ENCODE measurements at places on chromosomes 4 and X.

- no peak for DNase-seq
These were observed 178.5 kb downstream of the COL25A1 start for GRCh38 chr4:109123951-109124350.

DNA sequence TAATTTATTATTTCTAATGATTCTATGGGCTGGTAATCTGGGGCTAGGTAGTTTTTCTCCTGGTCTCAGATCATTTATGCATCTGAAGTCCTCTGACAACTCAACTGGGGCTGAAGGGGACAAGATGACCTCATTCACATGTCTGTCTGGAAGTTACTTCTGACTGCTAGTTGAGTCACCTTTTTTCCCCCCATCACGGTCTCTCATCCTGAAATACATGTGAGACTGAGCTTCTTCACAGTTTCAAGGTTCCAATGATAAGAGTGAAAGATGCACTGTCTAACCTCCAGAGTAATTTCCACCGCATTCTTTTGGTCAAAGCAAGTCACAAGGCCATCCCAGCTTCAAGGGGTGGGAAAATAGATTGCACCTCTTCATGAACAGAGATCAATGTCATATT lies 356.7 kb upstream of the RPS6KA3 start:
- DNase-seq: no peak

GRCh38 chrX:50469206-50469605 lies 1.4 kb downstream of the DGKK start:
- DNase-seq: no peak

- DNase-seq: no peak
These were observed 13.8 kb downstream of the AP1AR start for GRCh38 chr4:112245383-112245782.

GRCh38 chr4:15162046-15162445 lies 159.8 kb downstream of the CPEB2 start:
- no peak for DNase-seq

GRCh38 chr4:124904723-124905388 lies 192.3 kb upstream of the ANKRD50 start:
- no peak for DNase-seq

DNA sequence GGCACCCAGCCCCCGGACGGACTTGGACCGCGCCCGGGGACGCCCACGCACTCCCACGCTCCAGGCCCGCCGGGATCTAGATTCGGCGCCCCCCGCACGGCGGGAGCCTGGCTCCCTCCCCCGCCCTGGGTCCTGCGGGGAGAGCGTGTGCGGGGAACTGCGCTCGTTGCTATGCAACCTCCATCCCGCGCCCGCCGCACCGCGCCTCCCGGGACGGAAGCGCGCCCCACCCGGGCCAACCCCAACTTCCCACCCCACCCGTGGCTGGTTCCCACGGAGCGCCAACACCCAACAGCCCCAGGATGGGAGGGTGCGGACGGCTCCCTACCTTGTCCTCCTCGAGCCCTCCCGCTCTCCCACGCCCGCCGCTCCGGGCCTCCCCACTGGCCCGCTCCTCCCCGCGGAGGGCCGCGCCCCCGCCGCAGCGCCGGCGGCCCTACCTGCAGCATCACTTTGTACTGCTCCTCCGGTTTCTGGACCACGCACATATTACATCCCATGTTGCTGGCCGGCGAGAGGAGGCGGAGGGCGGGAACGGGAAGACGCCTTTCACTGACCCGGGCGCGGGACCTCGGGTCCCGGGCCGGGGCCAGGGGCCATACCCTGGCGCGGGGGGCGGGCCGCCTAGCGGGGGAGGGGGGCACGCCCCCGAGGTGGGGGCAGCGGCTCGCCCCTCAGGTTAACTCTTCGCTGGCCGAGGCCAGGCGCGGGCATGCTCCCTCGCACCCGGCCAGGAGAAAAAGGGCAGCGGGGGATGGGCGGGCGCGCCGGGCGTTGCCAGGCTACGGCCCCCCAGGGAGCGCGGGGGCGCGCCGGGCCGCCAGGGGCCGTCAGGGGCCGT lies at the start of gene PDZD4:
TSS of gene PDZD4 (minus strand) at position 746 of the 841 bp plus-strand sequence. CDS start at position 500, 246 bp downstream.
- DNase-seq: no peak

- no peak for DNase-seq
These were observed 164.4 kb downstream of the FBXO8 start for GRCh38 chr4:174119051-174119450.

DNA sequence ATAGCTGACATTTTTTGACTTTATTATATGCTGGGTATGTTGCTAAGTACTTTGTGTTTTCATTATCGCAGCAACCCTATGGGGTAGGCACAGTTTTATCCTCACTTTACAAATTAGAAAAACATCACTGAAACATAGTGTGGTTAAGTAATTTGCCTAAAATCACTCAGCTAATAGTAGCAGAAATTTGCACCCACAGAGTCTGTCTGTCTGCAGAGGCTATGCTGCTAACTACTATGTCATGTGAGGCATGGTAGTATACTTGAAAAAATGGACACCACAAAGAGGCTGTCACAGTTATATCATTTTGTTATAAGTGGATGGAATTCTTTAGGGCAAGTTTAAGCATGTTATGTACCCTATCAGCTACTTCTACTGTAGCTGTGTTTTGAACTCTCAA lies 69.0 kb downstream of the STAG2 start:
- no peak for DNase-seq

DNA sequence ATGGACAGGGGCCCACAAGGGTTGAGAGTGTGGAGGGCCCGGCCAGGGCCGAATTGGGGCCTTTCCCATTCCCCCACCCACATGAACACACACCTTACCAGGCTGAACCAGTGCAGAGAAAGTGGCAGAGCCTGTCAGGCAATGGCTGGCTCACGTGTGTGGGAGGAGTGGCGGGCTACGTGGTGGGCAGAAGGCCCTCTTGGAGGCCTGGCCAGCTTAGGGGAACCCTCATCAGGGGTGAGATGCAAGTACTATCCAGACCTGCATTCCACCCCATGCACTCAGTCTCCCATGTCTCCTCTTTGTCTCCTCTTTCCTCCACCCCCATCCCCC lies 965 bp downstream of the TCEAL4 start:
- DNase-seq: peak; percentile 55

- DNase-seq: no peak
These were observed 84.1 kb upstream of the GK2 start for GRCh38 chr4:79492148-79492547.

DNA sequence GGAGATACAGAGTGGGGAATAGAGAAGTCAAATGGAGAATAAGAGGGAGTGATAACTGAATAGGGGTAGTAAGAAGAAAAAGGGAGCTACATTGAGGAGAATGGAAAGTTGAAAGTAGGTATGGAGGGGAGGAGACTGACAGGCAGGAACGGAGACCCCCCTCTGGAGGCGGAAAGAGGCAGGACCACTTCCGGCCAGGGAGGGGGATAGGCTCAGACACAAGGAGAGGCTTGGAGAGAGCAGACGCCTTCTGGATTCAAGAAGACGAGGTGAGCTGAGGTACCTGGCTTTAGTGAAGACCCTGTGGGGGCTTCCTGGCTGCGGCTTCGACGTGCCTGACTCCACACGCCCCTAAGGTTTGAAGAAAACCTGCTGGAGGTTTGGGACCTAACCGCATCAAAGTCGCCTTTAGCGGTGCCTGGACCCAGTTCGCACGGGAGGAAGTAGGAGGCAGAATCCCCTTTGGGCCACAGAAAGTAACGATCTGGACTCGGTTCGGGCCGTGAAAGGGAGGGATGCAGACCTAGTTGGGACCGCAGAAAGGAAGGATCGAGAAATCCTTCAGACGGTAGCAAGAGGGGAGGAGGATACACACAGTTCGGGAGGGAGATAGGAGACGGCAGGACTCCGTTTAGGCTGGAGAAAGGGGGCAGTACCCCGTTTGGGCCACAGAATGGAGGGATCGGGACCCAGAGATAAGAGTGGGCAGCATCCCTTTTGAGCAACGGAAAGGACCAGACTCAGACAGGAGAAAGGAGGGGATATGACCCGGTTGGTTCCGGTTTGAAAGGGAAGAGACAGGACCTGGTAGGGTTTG lies at the start of gene TRO:
TSS of gene TRO (plus strand) at position 215 of the 817 bp plus-strand sequence. CDS start 1,423 bp downstream, outside the sequence.
- no peak for DNase-seq

DNA sequence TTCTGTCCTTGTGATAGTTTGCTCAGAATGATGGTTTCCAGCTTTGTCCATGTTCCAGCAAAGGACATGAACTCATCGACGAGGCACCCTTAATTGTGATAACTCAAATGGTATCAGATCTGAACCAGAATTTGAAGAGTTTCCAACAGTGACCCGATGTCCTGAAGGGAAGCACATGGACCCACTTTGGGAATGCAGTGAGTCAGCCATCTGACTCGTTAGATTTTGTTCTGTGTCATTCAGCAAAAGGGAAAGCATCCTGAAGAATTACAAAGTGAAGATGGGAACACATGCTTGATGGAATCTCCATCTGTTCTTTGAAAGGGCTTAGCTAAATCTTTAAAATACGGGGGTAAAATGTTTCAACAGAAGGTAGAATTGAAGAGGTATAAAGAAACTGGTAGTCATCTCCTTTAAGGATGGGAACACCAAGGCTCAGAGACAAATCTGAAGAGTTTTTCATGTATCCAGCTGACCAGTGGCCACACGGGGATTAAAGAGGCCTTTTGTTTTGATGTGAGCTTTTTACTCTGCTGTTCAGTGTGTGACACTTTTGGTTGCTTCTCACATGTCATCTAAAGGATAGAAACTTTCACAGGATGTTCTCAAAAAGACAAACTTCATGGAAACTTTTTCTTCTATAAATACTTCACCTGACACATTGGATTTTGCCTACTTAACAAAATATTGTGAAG lies 393.8 kb downstream of the INPP4B start:
- DNase-seq: no peak

DNA sequence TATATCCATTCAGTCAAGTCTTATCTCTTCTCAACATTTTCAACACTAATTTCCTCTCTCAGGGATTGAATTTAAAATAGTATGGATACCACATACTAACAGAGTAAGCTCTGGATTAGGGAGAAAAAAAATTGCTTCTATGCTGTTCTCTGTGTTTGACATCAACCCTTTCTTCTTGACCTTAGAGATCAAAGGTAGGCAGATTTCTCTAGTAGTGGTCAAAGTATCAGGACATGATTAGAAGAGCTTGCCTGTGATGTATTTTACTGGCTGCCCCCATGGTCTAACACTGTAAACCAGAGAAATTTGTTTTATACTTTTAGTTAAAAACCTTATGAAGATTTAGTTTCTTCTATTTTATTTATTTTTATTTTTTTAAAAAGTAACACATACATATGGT lies 8.3 kb downstream of the ADH6 start:
- no peak for DNase-seq

DNA sequence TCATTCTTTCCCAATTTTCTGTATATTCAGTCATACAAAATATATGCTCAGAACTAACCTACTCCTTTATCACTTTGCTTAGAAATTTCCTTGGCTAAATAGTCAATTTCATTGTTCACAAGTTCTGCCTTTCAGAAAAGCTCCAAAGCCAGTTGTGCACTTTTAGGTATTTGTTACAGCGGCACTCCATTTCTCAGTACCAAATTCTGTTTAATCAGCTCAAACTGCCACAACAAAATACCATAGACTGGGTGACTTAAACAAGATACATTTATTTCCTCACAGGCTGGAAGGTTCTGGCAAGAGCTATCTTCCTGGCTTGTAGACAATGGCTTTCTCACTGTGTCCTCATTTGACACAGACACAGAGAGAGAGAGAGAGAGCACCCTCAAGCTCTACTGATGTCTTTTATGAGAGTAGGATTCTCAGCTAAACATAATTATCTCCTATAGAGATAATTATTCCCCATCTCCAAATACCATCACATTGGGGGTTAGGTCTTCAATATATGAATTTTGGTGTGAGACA lies 188.8 kb upstream of the FSTL5 start:
- DNase-seq: no peak

Data from ureter (tissue), 1 donor.